ENCODE measurements at places on chromosomes 4 and X. TPM values are rescaled to one million over a fixed set of nuclear protein-coding genes. Genes with fewer than 3 reads are reported as not detected.

GRCh38 chrX:44314259-44314734 lies 29.2 kb downstream of the EFHC2 start:
- no peak for DNase-seq

DNA sequence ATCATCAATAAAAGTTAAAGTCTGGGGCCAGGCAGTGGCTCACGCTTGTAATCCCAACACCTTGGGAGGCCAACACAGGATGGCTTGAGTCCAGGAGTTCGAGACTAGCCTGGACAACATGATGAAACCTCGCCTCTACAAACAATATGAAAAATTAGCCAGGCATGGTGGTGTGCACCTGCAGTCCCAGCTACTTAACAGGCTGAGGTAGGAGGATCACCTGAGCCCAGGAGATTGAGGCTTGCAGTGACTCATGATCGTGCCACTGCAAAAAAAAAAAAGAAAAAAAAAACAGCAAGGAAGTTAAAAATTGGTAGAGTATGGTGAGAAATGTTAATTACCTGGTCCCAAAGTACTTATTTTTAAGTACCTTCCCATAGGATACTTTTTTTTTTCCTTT lies 27.5 kb downstream of the FBXW7 start:
- DNase-seq, result no peak

- no peak for DNase-seq
Measured at GRCh38 chr4:181536196-181536746, 706.9 kb upstream of the TENM3 start.

DNA sequence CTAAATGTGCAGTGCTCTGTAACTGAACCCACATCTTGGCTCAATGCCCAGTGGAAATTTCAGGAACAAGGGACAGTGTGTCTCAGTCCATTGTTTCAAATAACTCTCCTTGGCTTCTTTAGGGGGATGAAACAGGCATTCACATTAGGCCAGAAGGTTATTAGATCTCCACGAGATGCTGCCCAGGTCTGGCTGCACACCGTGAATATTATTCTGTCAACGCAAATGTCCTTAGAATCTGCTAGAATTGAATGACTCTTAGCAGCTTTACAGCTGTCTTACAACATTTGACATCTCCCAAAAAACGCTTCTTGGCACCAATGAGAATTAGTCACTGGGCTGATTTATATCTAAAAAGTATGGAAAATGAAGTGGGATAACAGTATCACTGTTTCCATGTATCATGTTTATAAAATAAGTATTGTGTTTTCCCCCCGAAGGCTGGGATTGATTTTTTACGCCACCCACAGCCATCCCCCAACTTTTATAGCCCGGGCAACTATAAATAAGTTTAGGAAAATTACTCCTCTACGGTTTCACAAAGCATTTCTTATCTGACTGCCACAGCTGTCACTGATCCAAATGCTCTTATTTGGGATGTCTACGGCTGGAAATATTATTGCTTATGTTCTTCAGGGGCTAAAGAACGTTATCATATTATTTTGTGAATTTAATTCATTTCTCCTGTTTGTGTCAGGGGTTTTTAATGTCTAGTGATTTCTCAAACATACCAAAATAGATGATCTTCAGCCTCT lies 559.7 kb upstream of the FAT1 start:
- no peak for DNase-seq

TASL gene
- total RNA-seq, result 0.64 TPM

DRP2 gene
- total RNA-seq, result 0.97 TPM

Data from suprapubic skin (tissue), 4 donors.